ENCODE measurements at places on chromosomes 7 and 10. TPM values are rescaled to one million over a fixed set of nuclear protein-coding genes. Genes with fewer than 3 reads are reported as not detected.

Gene VPS37D
- total RNA-seq = 9.2 TPM

Gene LAMB4
- total RNA-seq = under 0.01 TPM

Gene GBX1
- not detected for total RNA-seq

Gene LUC7L2
- total RNA-seq = 43.1 TPM

Gene RUFY2
- total RNA-seq = 29.3 TPM

Gene UNCX
- not detected for total RNA-seq

Gene LIPJ
- total RNA-seq = not detected

Gene GPR85
- total RNA-seq = 8.6 TPM

Gene SEC61A2
- 17.9 TPM for total RNA-seq

Gene ZPBP
- total RNA-seq = not detected

Gene ZNF862
- total RNA-seq = 8.9 TPM

Measured in uterine smooth muscle cell (primary cell).